ENCODE measurements at places on chromosomes 2 and 18.

GRCh38 chr18:22606563-22607283 lies 189.0 kb upstream of the CTAGE1 start:
- no peak for DNase-seq

DNA sequence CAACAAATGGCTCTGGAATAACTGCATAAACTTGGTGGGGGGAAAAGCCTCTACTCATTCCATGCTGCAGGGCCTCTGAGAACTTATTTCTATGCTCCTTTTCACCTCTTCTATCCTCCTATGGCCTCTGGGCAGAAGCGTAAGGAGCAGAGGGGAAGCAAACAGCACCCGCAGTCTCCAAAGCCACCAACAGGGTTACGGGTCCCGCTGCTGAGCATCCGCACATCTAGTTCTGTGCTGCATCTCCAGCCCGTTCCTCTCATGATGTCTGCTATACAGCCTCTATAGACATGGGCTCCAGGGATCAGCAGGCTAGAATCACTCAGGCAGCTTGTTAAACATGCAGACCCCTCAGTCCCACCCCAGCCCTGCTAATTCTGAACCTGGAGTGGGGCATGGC lies 25.9 kb downstream of the PSTPIP2 start:
- DNase-seq, result no peak

DNA sequence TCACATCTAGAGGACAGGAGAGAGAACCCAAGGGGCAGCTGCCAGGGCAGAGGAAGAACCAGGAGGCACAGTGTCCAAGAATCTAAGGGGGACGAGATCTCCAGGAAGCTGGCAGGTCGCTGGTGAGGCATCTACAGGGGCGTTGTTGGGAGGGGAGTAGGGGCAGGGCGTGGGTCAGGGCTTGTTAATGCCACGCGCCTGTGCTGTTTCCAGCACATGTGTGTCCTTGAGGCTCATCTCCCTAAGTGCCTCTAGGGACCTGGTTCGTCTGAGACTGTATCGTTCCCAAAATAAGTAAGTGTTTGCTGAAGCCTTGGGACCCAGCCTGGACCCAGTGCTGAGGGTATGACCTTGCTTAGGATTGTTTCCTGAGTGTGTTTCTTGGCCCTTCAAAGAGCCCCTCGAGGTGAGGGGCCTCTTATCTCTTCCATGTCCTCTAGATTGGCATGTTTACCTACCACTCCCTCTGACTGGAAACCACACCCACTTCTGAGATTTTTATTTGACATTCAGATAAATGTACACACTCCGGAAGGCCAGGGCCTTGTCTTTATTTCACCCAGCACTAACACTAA lies 22.2 kb downstream of the HK2 start:
- DNase-seq, result no peak

- DNase-seq, result no peak
These were observed 26.2 kb downstream of the TFPI start for GRCh38 chr2:187528042-187528441.

- DNase-seq, result no peak
These were observed 78.2 kb upstream of the DAPL1 start for GRCh38 chr2:158716921-158717320.

DNA sequence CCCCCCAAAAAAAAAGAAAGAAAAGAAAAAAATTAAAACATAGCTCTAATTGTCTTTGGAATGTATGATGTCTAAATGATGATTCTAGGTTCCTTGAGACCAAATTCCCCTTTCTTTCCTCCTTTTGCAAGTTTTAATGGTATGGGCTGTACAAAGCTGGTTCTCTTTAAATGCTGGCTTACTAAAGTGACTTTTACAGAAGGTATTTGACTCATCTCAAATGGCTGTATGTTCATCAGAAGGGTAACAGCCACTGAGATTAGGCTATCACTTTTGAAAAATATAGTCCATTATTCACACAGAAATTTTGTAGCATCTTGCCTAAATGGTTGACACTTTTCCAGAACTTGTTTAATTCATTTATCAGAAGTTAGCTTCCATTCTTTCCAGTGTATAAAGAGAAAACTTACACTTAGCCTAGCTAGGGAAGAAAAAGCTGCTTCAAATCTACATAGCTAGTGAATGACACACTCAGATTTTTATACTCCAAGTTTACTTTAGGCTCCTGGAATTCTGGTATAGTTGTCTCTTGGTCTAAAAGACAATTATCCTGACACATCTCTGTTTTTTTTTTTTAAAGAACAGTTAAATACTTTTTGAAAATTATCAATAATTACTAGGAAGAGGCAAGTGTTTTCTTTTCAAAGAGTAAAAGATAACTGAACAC lies 622.6 kb downstream of the LRP1B start:
- DNase-seq, result no peak

- no peak for DNase-seq
These were observed 173.2 kb upstream of the ARL4C start for GRCh38 chr2:234670052-234670451.

DNA sequence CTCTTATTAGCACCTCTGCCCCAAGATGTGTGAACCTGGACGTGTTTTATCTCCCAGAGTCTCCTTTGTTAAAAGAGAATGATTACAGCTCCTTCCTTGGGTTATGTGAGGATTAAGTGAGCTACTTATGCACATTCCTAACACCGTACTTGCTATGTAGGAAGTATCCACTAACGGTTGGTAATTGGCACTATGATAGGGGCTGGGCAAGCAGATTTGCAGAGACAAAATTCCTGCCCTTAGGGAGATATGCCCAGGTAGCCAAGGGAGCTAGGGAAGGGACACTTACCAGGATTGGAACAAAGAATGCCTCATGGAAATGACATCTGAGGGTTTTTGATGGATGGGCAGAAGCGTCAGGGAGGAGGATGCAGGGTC lies 11.5 kb upstream of the ALPK2 start:
- no peak for DNase-seq

GRCh38 chr2:217065695-217066405 lies 206.0 kb upstream of the TNP1 start:
- DNase-seq, result no peak

- DNase-seq, result no peak
These were observed 68.8 kb downstream of the ACAA2 start for GRCh38 chr18:49744376-49745008.

DNA sequence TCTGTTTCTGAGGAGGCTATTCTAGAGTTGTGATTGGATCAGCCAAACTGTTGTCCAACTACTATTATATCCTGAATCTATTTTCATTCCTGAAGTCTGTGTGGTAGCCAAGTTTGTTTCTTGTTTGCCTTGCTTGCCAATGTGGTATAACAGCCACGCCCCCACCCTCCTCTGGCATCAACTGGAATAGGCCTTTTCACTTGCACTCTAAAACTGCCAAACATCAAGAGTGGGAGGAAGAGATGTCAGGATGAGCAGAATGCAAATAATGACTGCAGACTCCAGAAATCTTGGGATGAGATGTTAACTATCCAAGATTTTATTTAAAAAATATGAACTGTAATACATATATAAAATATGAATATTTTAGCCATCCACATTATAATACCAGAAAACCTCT lies 246.1 kb downstream of the NRXN1 start:
- no peak for DNase-seq

DNA sequence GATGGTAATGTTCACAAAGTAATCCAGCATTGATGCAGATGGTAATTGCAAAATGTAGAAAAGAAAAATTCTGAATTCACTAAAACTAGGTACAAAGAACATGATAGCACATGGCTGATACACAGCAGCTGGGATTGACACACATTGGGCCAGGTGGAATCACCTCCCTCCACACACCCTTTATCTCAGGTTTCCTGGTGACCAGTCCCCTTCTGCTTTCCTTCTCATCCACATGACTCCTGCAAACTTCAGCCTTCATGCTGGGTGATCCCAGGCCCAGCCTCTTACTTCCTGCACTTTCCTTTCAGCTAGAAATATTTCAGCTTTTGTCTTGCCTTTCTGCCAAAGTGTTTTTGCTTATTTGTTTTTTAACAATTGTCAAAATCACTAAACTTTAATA lies 246.9 kb downstream of the LNPK start:
- no peak for DNase-seq

DNA sequence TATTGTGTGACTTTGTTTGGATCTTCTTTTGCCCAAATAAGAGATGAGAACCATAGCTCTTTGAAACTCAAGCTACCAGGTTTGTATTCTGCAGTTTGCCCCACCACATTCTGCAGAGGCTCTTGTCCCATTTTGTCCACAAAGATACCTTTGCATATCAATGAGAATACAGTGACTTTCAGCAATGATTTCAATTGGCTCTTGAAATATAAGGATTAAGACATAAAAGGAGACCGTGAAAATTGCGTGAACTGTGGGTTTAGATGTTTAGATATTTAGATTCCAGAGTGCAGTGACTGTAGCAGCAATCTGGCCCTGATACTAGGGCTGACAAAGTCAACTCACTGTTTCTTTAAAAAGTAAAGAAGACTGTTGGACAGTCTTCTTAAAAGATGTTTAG lies 146.6 kb upstream of the SP5 start:
- DNase-seq, result no peak

DNA sequence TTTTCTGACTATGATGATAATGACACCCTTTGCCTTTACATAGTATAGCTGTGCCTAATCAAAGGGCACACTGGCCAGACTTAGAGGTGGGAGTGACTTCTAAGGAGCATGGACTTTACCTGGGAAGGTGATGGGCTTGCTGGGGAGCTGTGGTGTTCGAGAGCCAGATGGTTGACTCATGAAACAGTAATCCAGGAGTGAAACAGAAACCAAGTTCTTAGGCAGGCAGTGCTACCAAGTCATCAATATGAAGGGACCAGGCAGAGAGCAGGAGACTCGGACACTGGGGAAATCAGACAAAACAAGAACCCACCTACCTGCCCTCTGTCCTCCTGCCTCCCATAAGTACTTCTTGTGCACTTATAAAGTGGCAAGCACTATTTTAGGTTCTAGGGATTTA lies 430.4 kb downstream of the DLGAP1 start:
- DNase-seq, result no peak

- no peak for DNase-seq
These were observed 95.3 kb upstream of the GLS start for GRCh38 chr2:190785334-190785733.

DNA sequence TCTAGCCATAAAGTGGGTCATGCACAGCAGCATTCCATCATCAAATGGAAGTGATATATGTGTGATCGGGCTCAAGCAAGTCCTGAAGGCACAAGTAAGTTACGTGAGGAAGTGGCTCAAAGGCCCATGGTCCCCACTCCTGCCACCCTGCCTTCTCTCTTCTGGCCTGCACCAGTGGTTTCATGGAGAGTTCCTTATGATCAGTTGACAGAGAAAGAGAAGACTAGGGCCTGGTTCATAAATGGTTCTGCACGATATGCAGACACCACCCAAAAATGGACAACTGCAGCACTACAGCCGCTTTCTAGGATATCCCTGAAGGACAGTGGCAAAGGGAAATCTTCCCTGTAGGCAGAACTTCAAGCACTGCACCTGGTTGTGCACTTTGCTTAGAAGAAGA lies 412.6 kb upstream of the SMIM21 start:
- DNase-seq, result no peak

- DNase-seq, result peak; percentile 51
These were observed 70.5 kb upstream of the PPP1CB start for GRCh38 chr2:28681158-28681571.

DNA sequence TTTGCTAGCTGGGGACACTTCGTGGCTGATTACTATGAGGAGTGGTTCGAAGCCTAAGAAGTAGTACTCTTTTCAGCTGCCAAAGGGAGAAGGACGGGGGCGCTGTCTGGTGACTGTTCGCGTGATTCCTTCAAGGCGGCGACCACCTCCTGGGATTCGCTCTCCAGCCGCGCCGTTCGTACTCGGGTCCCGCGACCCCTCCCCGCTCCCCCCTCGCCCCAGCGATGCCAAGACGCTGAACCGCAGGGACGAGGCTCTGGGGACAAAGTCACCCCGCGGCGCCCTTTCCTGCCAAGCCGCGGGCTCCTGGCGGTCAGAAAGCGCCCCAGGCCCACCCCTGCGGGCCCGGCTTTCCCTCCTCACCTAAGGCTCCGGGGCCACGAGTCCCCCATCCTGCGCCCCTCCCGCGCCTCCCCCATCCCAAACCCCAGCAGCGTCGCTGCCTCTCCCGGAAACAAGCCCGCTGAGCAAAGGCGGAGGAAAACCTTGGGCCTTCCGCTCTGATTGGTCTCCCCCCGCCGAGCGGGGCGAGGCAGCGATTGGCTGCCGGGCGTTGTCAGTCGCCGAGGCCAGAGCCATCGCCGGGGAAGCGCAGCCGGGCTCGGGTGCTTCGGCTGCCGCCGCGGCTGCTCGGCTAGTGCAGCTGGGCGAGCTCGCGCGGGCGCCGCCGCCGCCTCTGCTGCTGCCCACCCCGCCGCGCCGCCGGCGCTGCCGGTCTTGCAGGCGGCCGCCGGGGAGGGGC lies 404.3 kb downstream of the XIRP2 start:
- peak; percentile 45 for DNase-seq

Measured in stimulated activated CD4-positive, alpha-beta T cell treated with anti-CD3 and anti-CD28 coated beads, TNF-alpha, amount 100 ng/mL, for 48 hours (primary cell).